ENCODE measurements at places on chromosomes 11 and 22. TPM values are rescaled to one million over a fixed set of nuclear protein-coding genes. Genes with fewer than 3 reads are reported as not detected.

DNA sequence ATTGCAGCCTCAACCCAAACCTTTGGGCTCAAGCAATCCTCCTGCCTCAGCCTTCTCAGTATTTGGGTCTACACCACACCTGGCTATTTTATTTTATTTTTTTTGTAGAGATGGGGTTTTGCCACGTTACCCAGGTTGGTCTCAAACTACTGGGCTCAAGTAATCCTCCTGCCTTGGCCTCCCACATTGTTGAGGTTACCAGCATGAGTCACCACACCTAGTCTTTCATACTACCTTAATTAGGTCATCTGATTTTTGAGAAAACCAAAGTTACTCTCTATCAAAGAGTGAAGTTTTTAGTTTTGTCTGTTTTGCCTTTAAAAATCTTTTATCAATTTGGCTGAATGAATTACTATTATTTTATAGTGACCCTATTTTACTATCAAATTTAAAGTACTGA lies 335.6 kb upstream of the LRRC4C start:
- no peak overlapping the region for H3K27ac ChIP-seq
- no peaks in the 10 kb centered on the region for H3K4me1 ChIP-seq
- H3K27me3 ChIP-seq, result no peaks in the 10 kb centered on the region
- H3K4me3 ChIP-seq, result no peak overlapping the region

The RCE1 gene
- 23.3 TPM for total RNA-seq

DNA sequence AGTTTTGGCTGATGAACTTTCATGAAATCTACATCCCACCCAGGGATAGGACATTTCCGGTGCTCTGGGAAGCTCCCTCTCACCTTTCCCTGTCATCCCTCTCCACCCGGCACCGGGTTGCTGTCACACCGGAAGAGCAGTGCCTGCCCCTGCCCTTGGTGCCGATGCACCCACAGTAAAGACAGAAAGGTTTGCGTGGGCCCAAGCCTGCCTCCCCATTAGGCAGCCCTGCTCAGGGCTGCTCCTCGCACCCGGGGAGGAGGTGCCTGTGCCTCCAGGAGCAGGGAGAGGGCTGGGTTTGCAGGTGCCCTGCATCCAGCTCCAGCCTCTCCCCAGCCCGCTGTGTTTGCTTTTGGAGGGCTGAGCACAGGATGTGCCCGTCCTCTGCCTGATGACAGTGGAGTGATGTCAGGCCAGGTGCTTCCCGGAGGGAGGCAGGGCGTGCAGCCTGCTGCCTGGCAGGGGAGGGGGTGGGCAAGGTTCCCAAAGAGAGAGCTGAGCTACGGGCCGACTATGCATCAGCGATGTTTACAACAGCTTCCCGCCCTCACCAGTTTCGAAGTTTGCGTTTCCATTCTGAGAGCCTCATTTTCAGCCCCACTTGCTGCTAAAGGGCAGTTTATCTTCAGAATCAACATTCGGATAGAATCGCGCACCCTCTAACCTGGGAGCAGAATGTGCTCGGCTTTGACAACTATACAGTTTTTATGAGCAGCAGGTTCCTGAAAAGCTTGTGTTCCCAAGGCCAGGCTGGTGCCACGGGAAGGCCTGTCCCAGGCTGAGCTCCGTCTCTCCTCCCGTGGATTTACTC lies 83.2 kb upstream of the CLDN5 start:
- H3K27ac ChIP-seq, result peak overlapping the region; percentile 51
- H3K36me3 ChIP-seq, result peaks cover 6% of the 10 kb centered on the region
- no peak overlapping the region for H3K4me3 ChIP-seq

- no peak overlapping the region for H3K27ac ChIP-seq
- H3K4me3 ChIP-seq, result no peak overlapping the region
- no peaks in the 10 kb centered on the region for H3K36me3 ChIP-seq
- peaks cover 73% of the 10 kb centered on the region for H3K27me3 ChIP-seq
- H3K4me1 ChIP-seq, result no peaks in the 10 kb centered on the region
Measured at GRCh38 chr11:26011474-26011873, 320.5 kb upstream of the ANO3 start.

The CSF2RB gene
- total RNA-seq, result not detected

DNA sequence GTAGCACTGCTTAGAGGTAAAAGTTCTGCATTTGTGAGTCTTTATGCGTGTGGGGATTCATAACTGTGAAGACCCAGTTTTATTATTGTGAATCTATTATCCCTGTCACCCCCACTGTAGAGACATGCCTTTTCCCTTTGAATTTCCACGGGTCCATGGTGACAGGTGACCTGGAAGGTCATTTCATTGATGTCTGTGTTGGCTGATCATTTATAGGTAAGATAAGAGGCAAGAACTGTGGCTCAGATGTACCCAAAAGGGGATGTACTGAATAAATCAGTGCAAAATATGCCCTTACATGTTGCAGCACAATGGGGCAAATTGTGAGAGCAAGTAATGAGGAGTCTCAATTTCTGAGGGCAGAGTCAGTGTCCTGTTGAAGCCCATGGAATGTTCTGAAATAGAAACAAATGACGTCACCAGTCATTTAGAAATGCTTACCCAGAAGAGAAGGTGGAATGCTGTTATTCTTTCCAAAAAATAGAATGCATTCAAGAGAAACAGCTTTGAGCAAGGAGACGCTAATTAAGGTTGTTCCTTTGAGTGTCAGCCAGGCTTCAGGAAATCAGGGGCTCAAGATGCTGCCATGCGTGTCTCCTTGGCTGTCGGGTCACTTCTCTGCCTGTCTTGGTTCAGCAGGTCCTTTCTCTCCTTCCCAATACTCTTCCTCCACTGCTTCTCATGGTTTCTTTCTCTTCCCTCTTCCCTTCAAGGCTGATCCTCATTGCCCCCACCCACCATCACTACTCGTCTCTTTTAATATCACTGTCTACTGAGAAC lies 118.7 kb upstream of the E2F8 start:
- no peak overlapping the region for H3K27ac ChIP-seq
- H3K27me3 ChIP-seq, result peaks cover 28% of the 10 kb centered on the region
- H3K4me1 ChIP-seq, result no peaks in the 10 kb centered on the region
- H3K4me3 ChIP-seq, result no peak overlapping the region
- H3K36me3 ChIP-seq, result no peaks in the 10 kb centered on the region

The KRTAP5-11 gene
- total RNA-seq, result not detected

The PAMR1 gene
- 0.51 TPM for total RNA-seq

- H3K27me3 ChIP-seq, result no peaks in the 10 kb centered on the region
- H3K27ac ChIP-seq, result no peak overlapping the region
- H3K4me3 ChIP-seq, result peak overlapping the region; percentile 73
- H3K4me1 ChIP-seq, result peaks cover 6% of the 10 kb centered on the region
- H3K36me3 ChIP-seq, result peaks cover 34% of the 10 kb centered on the region
Measured at GRCh38 chr11:616320-617198, 809 bp upstream of the IRF7 start.

DNA sequence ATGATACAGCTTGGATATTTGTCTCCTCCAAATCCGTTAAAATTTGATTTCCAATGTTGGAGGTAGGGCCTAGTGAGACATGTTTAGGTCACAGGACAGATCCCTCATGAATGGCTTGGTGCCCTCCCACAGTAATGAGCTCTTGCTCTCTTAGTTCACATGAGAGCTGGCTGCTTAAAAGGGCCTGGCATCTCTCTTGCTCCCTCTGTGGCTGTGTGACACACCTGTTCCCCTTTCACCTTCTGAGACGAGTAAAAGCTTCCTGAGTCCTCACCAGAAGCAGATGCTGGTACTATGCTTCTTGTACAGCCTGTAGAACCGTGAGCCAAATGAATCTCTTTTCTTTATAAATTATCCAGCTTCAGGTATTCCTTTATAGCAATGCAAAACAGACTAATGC lies 3.5 kb downstream of the VPS37C start:
- no peak overlapping the region for H3K4me3 ChIP-seq
- H3K36me3 ChIP-seq, result peaks cover 11% of the 10 kb centered on the region
- H3K27me3 ChIP-seq, result no peaks in the 10 kb centered on the region
- no peak for DNase-seq
- peak overlapping the region; percentile 96 for H3K27ac ChIP-seq

DNA sequence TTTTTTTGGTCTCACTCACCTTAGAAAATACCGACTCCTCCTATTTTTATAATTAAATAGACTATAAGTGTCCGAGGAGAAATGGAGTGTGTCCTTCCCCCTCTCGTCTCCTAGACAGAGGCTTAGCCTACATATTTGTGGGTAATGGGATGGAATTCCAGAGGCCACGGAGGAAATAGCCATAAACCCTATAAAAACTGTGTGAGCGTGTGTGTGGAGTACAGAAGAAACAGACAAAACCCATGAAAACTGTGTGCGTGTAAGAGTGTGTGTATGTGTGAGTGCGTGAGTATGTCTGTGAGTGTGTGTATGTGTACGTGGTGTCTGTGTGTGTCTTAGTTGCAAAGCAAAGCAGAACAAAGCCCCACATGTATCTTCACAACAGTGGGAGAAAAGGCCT lies 883.5 kb downstream of the OPCML start:
- no peak for DNase-seq
- no peaks in the 10 kb centered on the region for H3K27me3 ChIP-seq
- no peak overlapping the region for H3K27ac ChIP-seq
- H3K4me1 ChIP-seq, result no peaks in the 10 kb centered on the region
- H3K4me3 ChIP-seq, result no peak overlapping the region
- H3K36me3 ChIP-seq, result no peaks in the 10 kb centered on the region

The TSGA10IP gene
- not detected for total RNA-seq

- no peaks in the 10 kb centered on the region for H3K4me1 ChIP-seq
- H3K27ac ChIP-seq, result no peak overlapping the region
- peaks cover 17% of the 10 kb centered on the region for H3K27me3 ChIP-seq
- H3K36me3 ChIP-seq, result no peaks in the 10 kb centered on the region
- no peak overlapping the region for H3K4me3 ChIP-seq
Measured at GRCh38 chr22:44623771-44624510, 78.1 kb upstream of the PRR5 start.

DNA sequence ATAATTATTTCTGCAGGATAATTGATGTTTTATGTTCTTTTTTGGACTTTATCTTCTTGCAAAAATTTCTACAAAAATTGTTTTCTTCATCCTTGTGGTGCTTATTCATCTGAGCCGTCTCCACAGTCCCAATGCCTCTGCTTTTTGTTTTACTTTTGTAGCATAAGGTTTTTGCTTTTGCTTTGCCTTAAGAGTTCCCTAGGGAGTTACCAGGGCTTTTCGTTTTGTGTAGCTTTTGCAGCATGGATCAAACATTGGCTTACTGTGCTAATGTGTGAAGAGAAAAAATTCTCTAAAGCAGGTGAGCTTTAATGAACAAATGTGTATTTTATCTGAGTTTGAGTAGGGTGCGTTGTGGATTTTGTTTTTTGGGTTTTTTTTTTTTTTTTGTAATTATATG lies 11.8 kb downstream of the XBP1 start:
- H3K27me3 ChIP-seq, result no peaks in the 10 kb centered on the region
- no peak overlapping the region for H3K27ac ChIP-seq
- DNase-seq, result no peak
- H3K36me3 ChIP-seq, result peaks cover 79% of the 10 kb centered on the region
- H3K4me1 ChIP-seq, result no peaks in the 10 kb centered on the region

GRCh38 chr11:11148596-11148995 lies 204.5 kb downstream of the CSNK2A3 start:
- no peaks in the 10 kb centered on the region for H3K4me1 ChIP-seq
- no peaks in the 10 kb centered on the region for H3K27me3 ChIP-seq
- no peak overlapping the region for H3K4me3 ChIP-seq
- DNase-seq, result no peak
- no peaks in the 10 kb centered on the region for H3K36me3 ChIP-seq

DNA sequence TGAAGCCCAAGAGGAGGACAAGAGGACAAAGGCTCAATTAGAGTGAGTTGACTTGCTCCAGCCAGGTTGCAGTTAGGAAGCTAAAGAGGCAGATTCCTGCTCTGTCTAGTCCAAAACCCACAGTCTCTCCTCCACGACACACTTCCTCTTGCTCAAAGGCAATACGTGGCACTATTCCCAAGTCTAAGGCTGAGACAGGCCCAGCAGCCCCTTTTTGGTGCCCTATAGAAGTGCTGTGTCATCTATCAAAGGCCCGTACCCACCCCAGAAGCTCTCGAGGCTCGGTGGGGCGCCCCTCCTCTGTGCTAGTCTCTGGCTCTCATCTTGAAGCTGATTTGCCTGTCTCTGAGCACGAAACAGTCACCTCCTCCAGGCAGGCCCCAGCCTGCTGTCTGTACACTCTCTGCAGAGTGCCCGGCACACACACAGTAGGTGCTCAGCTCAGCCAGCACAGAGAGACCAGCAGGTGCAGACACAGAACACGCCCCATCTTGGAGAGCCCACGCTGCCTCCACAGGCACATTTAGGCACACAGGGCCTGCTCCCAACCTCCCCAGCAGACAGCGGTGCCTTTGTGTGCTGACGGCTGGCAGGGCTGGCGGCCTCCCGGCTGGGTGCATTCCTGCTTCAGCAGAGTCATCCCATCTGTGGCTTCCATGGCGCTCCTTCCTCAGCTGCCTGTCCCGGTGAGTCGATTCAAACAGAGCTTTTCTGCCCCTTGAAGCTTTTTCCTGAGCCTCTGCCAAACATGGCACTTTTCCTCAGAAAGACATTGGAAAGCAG lies 52.8 kb downstream of the MYH9 start:
- DNase-seq, result no peak
- H3K27me3 ChIP-seq, result no peaks in the 10 kb centered on the region
- peaks cover 61% of the 10 kb centered on the region for H3K4me1 ChIP-seq
- peak overlapping the region; percentile 68 for H3K27ac ChIP-seq
- H3K36me3 ChIP-seq, result peaks cover 99% of the 10 kb centered on the region
- H3K4me3 ChIP-seq, result no peak overlapping the region

GRCh38 chr11:9017773-9018172 lies 14.0 kb upstream of the NRIP3 start:
- H3K27ac ChIP-seq, result no peak overlapping the region
- no peaks in the 10 kb centered on the region for H3K36me3 ChIP-seq
- H3K4me3 ChIP-seq, result no peak overlapping the region
- H3K4me1 ChIP-seq, result no peaks in the 10 kb centered on the region
- peaks cover 12% of the 10 kb centered on the region for H3K27me3 ChIP-seq

The HEPHL1 gene
- total RNA-seq, result not detected

DNA sequence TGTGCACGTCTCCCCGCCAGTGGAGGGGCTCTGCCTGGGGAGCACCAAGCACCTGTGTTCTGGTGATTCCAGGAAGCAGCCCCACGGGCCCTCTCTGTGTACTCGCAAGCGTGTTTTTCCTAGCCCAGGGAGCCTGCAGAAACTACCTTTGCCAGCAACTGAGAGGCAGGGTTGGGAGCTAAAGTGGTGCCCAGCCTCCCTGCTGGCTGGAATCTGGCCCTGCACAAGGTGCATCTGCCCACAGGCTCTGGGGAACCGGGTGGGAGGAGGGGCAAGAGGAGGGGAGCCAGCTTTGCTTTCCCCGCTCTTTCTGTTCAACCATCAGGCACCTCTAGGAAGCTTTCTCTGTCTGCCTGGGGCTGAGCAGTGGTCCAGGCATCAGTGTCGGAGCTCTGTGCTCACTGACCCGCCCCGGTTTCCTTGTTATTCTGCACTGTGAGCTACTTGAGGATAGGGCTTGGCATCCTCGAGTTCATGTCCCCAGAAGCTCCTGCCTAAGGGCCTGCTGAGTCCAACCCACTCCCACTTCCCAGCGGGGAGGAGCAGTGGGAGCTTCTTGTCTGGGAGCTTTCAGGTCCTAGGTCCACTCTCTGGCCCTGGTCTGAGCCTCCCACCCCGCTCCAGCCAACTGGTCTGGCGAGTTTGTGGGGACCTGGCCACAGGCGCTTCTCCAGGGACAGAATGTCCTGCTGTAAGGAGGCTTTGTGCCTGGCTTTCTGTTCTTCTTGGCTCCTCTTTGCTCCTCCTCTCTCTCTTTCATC lies 14.9 kb downstream of the DAGLA start:
- peak overlapping the region; percentile 31 for H3K27ac ChIP-seq
- H3K36me3 ChIP-seq, result no peaks in the 10 kb centered on the region
- DNase-seq, result no peak
- H3K4me1 ChIP-seq, result peaks cover 36% of the 10 kb centered on the region

GRCh38 chr11:85094795-85095194 lies 532.3 kb downstream of the DLG2 start:
- H3K4me1 ChIP-seq, result no peaks in the 10 kb centered on the region
- no peak overlapping the region for H3K27ac ChIP-seq
- peaks cover 20% of the 10 kb centered on the region for H3K27me3 ChIP-seq
- DNase-seq, result no peak

Measured in MCF 10A (cell line).